Frontal cortex (tissue), 4 donors: ENCODE measurements at places on chromosomes 11 and 22. TPM values are rescaled to one million over a fixed set of nuclear protein-coding genes. Genes with fewer than 3 reads are reported as not detected.
A peak's percentile ranks its signal among the peaks of the same experiment; 100 is the strongest.

DNA sequence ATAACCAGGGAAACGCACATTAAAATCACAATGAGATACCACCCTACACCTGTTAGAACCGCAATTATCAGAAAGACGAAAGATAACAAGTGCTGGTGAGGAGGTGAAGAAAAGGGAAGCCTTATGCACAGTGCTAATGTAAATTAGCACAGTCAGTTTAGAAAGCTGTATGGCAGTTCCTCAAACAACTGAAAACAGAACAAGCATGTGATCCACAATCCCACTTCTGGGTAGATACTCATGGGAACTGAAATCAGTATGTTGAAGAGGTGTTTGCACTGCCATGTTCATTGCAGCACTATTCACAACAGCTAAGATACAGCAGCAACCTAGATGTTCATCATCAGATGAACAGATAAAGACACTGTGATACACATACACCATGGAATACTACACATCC is 75.0 kb upstream of the CCND1 start:
- DNase-seq, result no peak

GRCh38 chr11:47967577-47968525 is 12.5 kb upstream of the PTPRJ start:
- no peak for DNase-seq

FGF19 gene
- not detected for total RNA-seq

FERMT3 gene
- total RNA-seq, result 0.41 TPM

KLHDC7B gene
- total RNA-seq, result not detected

- DNase-seq, result peak; percentile 69
Measured at GRCh38 chr11:61961570-61962212, 5.7 kb downstream of the FTH1 start.

C22orf23 gene
- 1.2 TPM for total RNA-seq

GRCh38 chr11:109984634-109985289 is 108.4 kb upstream of the ZC3H12C start:
- no peak for DNase-seq

GRCh38 chr11:113721462-113722066 is 15.5 kb upstream of the TMPRSS5 start:
- DNase-seq, result no peak

DNA sequence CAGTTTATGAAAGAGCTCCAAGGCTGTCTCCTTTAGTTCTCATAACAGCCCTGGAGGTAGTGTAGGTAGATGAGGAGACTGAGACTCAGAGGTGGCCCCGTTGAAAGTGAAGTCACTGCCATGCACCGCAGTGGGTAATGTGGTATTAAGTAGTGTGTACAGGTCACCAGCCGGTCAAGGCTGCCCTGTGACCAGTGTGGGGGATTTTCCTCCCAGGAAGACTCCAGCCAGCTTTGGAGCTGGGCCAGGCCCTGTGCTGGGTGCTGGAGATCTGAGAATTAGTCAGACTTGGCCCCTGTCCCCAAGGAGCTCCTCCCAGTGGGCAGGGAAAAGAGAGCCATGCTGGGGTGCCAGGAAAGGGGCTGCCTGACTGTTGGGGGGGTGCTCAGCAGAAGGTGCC is 5.3 kb downstream of the OMP start:
- no peak for DNase-seq

RIMBP3B gene
- 0.82 TPM for total RNA-seq

DNA sequence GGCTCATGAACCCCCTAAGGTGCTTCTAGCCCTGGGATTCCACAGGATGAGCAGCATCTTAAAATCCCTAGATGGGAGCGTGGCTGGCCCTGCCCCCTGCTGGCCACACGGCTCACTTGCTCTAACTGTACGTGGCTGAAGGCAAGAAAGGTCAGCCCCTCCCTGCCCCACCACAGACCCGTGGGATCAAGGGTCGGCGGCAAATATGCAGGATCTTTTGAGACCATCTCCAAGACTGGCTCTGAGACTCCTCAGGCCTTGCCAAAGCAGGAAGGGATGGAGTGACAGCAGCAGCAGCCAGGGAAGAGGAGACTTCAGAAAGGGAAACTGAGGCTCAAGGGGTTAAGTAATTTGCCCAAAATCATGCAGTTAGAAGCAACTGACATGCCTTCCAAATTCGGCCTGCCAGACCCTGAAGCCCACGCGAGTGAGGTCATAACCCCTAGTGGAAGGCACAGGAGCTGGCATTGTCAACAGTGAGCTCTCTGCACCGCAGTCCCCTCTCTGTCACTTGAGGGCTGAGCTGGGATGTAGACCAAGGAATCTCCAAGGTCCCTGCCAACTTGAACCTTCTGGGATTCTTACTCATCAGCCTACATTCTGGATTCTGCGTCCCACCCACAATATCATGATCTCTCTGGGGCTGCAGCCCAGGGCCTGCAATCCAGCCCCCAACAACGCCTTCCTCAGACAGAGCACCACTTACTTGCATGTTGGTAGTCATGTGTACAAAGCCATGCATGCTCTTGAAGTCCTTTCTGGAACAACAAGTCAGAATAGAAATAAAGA is 31.4 kb downstream of the CREB3L1 start:
- peak; percentile 85 for DNase-seq

GRCh38 chr11:43988040-43988817 is 45.8 kb downstream of the C11orf96 start:
- no peak for DNase-seq

GRCh38 chr11:78532991-78533390 is 41.7 kb downstream of the NARS2 start:
- DNase-seq, result no peak

DNA sequence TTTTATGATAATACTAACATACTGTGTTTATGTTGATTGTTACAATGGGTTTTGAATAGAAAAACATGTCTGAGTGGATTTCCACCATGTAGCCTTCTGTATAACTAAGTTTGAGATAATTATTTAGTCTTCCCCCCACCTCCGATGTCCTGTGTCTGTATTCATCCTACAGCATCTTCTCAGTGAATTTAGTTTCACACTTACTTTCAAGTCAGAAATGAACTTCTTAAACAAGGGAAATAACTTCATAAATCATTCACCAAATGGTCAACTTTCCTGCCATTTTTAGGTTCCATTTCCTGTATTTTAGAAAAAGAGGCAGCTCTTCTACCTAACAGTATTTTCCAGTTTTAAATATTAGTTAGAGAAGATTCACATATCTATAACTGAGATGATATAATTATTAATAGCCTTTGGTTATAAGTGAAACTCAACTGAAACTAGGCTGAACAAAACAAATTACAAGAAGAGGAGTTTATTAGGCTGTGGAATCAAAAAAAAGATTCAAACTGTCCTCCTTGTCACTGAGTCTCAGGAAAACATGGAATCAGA is 3.5 kb downstream of the OR51B5 start:
- no peak for DNase-seq

DNA sequence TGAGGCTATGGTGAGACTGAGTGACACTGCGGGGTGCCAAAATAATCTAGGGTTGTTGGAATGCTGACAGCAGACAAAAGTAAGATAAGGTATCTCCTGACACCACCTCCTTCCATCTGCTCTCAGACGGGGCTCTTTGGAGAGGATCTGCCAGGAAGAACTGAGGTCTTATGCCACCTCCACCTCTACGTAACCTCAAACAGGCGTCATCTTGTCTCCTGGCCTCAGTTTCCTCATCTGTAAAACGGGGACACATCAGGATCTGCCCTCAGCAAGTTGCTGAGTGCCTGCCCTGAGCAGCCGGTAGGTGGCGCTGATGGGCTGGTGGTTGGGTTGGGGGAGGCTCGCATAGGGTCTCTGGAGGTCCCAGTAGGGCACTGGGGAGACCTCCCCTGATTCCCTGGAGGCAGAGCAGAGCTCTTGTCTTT is 1.7 kb upstream of the MYEOV start:
- DNase-seq, result no peak

DNA sequence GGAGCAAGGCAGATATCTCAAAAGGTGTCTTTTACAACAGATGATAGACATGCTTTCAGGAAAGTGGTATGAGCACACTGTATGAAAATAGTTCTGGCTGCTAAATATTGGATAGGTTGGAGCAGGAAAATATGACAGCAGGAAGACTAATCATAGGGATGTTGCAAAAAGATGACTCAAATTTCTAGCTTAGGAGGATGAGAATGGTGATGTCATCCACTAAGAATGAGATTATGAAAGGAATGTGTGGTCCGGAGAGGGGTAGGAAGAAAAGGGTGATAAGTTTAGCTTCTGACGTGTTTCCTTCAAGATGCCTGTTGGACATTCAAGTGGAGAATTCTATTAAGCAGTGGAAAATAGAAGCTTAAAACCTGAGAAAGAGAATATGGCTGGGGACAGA is 46.4 kb downstream of the RCN1 start:
- DNase-seq, result no peak

DNA sequence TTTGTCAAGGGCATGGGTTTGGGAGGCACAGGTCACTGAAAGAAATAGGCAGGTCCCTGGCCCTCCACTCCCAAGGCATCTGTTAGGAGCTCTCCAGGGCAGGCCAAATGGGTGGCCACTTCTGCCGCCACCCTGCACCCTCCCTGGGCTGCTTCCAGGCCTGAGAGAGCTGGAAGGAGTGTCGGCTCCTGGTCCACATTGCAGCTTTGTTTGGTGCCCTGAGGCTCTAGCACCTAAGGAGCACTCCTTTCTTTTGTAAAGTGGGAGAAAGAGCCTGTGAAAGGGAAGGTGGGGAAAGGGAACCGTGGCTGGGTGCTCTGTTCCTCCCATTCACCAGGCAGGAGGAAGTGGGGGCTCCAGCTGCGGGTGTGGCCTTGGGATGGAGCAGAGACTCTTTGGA is 12.3 kb upstream of the FGF4 start:
- DNase-seq, result no peak

- DNase-seq, result no peak
Measured at GRCh38 chr11:62153087-62153395, 29.2 kb downstream of the INCENP start.

- no peak for DNase-seq
Measured at GRCh38 chr11:17781626-17782025, 47.0 kb downstream of the KCNC1 start.

DNA sequence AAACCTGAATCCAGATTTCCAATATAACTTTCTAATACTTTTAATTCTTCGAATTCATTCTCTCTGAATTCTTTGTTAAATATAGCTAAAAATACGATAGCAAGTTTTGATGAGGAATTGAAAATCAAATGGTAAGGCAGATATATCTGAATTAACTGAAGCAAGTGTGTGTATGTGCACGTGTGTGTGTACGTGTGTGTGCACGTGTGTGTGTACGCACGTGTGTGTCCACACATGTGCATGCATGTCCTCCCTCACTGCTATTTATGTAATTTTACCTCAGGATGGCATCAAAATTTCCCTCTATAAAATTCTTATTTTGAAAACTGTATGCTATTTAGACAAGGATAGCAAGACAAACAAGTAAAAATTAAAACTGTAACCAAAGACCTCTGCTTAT is 961.3 kb upstream of the CNTN5 start:
- DNase-seq, result no peak

- DNase-seq, result no peak
Measured at GRCh38 chr11:94636388-94636949, 69.3 kb downstream of the PIWIL4 start.

DNA sequence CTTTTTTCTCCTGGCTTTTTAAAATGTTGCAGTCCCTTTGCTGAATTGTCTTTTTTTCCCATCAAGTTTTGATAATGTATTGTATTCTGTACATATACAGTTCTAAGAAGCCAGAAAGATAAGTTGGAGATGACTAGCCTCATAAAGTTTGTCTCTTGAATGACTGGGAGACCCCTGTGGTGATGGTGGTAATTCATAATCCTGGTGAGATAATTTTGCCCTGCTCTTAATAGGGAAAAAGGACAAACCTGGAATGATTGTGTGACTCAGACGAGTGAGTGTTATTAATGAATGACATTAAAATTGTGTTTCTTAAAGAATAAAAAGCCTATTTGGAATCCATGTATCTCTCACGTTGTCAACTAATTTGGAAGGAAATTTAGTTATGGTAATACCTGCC is 1.2 kb downstream of the HIKESHI start:
- no peak for DNase-seq

CASP4 gene
- 2.9 TPM for total RNA-seq

- no peak for DNase-seq
Measured at GRCh38 chr22:41411021-41411851, 29.5 kb downstream of the TEF start.

OR8J3 gene
- total RNA-seq, result not detected

LRP4 gene
- total RNA-seq, result 4.1 TPM

- no peak for DNase-seq
Measured at GRCh38 chr11:2964782-2965181, 27.3 kb downstream of the NAP1L4 start.

DNA sequence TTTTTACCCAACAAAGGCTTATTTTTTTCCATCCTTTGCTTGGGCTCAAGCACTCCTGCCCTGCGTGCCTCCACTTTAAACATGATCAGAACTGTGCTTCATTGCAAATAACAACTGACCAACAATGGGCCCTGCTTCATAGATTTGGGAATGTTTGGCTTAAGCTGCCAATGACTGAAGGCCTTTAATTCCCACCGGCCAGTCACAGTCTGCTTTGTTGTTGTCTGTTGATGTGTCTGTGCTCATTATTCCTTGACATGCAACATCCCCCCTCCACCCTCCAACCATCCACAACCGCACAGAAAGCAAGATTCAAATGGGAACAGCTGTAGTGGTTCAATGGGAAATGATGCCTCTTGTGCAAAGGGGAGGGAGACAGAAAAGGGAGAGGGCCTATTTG is 23.0 kb downstream of the PAX6 start:
- DNase-seq, result no peak

- DNase-seq, result no peak
Measured at GRCh38 chr22:49514211-49514610, 313.5 kb downstream of the BRD1 start.

KCNJ11 gene
- 11.0 TPM for total RNA-seq

- DNase-seq, result no peak
Measured at GRCh38 chr22:40156001-40156516, 21.7 kb upstream of the TNRC6B start.

DNA sequence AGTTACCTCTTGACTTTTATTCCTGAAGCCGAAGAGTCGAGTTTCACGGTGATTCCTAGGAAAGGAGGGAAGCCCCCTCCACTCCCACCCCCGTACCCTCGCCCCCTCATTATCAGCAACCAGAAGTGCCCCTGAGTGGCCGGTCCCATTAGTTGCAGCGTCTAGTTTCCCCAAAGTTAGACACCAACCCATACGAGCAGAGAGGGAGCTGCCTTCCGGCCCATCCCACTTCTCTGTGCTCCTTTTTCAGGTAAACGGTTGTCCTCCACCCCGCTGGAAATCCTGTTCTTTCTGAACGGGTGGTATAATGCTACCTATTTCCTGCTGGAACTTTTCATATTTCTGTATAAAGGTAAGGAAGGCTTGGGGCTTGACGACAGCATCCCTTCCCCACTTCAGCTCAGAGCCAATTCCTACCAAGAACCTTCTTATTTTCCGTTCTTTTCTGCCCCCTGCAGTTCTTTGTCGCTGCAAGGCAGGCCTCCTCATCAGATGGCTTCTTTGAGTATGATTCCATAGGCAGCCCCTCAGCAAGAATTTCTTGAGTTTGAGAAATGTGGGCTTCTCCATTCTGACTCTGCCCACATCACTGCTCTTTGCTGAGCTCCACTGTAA is 701 bp downstream of the TMEM216 start:
- no peak for DNase-seq
